ENCODE measurements at places on chromosomes 13 and 19.

DNA sequence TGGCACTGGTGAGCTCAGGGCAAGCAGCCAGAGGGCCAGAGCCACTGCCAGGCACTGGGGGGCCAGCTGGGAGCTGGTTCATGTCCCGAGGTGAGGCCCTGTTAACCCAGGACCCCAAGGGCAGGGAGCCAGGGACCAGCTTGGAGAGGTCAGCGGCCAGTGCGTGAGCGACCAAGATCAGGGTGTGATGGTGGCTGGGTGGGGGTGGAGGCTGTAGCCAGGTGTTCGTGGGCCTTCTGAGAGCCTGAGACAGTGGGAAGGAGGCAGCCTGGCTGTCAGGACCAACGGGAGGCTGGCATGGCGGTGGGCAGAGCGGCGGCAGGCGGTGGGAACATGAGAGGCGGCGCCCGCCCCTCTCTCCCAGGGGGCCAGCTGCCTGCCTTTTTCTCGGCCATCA lies 8.1 kb upstream of the KPTN start:
- peaks cover 2% of the 10 kb centered on the region for H3K36me3 ChIP-seq
- DNase-seq = no peak
- no peak overlapping the region for H3K27ac ChIP-seq
- H3K27me3 ChIP-seq = no peaks in the 10 kb centered on the region
- H3K4me1 ChIP-seq = no peaks in the 10 kb centered on the region

- no peaks in the 10 kb centered on the region for H3K36me3 ChIP-seq
- H3K4me3 ChIP-seq = no peak overlapping the region
- no peak overlapping the region for H3K27ac ChIP-seq
- no peaks in the 10 kb centered on the region for H3K4me1 ChIP-seq
- peak; percentile 91 for DNase-seq
Observed at GRCh38 chr19:46634045-46634655, 1.9 kb downstream of the GNG8 start.

GRCh38 chr13:20977394-20977793 lies 74.8 kb upstream of the XPO4 start:
- H3K4me1 ChIP-seq = no peaks in the 10 kb centered on the region
- H3K27ac ChIP-seq = no peak overlapping the region
- DNase-seq = no peak
- no peak overlapping the region for H3K4me3 ChIP-seq

GRCh38 chr13:31250435-31250834 lies 50.7 kb downstream of the B3GLCT start:
- H3K36me3 ChIP-seq = no peaks in the 10 kb centered on the region
- DNase-seq = no peak
- no peaks in the 10 kb centered on the region for H3K27me3 ChIP-seq
- no peaks in the 10 kb centered on the region for H3K4me1 ChIP-seq
- no peak overlapping the region for H3K27ac ChIP-seq

GRCh38 chr19:18414504-18415177 lies 4.6 kb upstream of the SSBP4 start:
- no peaks in the 10 kb centered on the region for H3K27me3 ChIP-seq
- no peaks in the 10 kb centered on the region for H3K36me3 ChIP-seq
- H3K4me3 ChIP-seq = no peak overlapping the region
- no peak overlapping the region for H3K27ac ChIP-seq

GRCh38 chr19:5103061-5103701 lies 134.3 kb downstream of the KDM4B start:
- H3K27me3 ChIP-seq = no peaks in the 10 kb centered on the region
- peak; percentile 88 for DNase-seq
- no peaks in the 10 kb centered on the region for H3K36me3 ChIP-seq
- no peak overlapping the region for H3K4me3 ChIP-seq

- H3K27me3 ChIP-seq = no peaks in the 10 kb centered on the region
- H3K27ac ChIP-seq = no peak overlapping the region
- H3K36me3 ChIP-seq = no peaks in the 10 kb centered on the region
Observed at GRCh38 chr19:57016076-57016475, 103.7 kb upstream of the USP29 start.

GRCh38 chr19:8455018-8455417 lies 10.2 kb downstream of the HNRNPM start:
- H3K27me3 ChIP-seq = no peaks in the 10 kb centered on the region
- H3K4me3 ChIP-seq = no peak overlapping the region
- peaks cover 6% of the 10 kb centered on the region for H3K36me3 ChIP-seq
- H3K27ac ChIP-seq = no peak overlapping the region

DNA sequence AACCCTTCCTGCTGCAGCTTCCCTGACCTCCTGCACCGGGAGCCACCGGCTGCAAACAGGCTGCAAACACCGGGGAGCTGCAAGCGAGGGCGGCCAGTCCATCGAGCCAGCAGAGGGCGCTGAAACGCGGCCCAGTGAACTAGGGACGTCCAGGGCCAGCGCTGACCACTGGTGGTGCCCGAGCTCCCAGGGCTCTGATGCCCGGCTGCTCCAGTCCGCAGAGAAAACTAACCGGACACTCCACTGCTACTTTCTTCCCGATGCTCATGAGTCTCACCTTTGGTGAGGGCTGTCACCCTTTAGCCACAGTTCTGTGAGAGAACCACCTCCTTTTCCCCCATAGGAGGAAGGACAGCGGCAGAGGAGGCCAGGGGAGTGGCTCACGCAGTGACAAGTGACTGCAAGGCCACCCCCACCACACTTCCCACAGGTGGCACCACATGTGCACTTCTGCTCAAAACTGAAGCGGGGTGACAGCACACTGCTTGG lies 82.8 kb upstream of the MTIF3 start:
- peak; percentile 96 for DNase-seq
- no peaks in the 10 kb centered on the region for H3K4me1 ChIP-seq
- H3K27me3 ChIP-seq = no peaks in the 10 kb centered on the region
- H3K4me3 ChIP-seq = no peak overlapping the region

DNA sequence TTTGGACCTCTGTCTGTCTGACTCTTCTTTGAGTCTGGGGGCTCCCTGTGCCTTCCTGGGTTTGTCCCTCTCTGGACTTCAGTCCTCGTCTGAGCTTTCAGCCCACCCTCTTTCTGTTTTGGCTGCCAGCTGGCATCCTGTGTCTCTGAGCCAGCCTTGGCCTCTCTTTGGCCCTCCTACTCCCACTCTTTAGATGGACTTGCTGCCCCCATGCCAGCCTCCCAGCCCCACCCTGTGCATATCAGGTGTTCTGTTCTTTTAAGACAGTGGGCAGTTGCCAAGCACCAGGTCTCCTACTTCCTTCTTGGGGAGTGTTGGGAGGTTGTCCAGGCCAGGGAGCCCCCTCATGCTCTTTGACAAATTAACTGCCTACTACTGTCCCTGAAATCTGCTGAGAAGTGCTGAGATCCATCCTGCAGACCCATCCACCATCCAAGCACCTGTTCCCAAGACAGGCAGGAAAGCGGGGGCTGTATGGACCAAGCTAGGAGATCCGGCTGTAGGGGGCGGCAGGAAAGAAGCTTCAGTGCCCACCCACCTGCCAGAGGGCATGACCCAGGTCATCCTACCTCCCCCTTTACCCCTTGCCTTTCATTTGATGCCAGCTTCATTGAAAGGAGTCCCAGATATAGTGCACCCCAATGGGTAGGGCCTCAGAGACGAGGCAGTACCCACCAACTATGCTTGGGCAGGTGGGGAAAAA lies 9.6 kb downstream of the CIC start:
- H3K4me3 ChIP-seq = no peak overlapping the region
- no peaks in the 10 kb centered on the region for H3K4me1 ChIP-seq
- H3K27ac ChIP-seq = peak overlapping the region; percentile 89

GRCh38 chr13:90091611-90092010 lies 1255.9 kb upstream of the MIR17HG start:
- no peaks in the 10 kb centered on the region for H3K4me1 ChIP-seq
- H3K36me3 ChIP-seq = no peaks in the 10 kb centered on the region
- H3K27ac ChIP-seq = no peak overlapping the region
- H3K4me3 ChIP-seq = no peak overlapping the region
- H3K27me3 ChIP-seq = no peaks in the 10 kb centered on the region

DNA sequence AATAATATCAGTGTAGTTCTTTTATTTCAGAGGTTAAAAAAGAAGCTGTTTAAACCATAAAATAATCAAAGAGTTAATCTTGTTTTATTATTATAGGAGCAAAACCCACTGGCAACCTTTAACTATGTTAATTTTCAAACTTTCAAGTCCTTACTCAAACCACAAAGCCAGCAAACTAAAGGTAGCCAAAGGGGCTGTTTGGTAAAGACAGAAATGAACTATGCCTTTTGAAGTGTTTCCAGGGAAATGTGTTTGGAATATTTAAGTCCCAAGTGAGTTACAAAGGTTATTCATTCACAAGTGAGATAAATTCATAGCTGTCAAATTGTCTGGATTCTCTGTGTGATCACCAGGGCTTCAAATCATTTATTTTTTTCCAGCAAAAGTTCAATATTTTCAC lies 264.7 kb downstream of the MZT1 start:
- peaks cover 2% of the 10 kb centered on the region for H3K4me1 ChIP-seq
- no peak overlapping the region for H3K4me3 ChIP-seq
- DNase-seq = no peak
- no peaks in the 10 kb centered on the region for H3K27me3 ChIP-seq
- no peaks in the 10 kb centered on the region for H3K36me3 ChIP-seq
- no peak overlapping the region for H3K27ac ChIP-seq

- DNase-seq = no peak
- no peaks in the 10 kb centered on the region for H3K36me3 ChIP-seq
- H3K27me3 ChIP-seq = no peaks in the 10 kb centered on the region
- H3K4me3 ChIP-seq = no peak overlapping the region
- no peaks in the 10 kb centered on the region for H3K4me1 ChIP-seq
Observed at GRCh38 chr13:60152114-60152513, 11.6 kb downstream of the DIAPH3 start.

- H3K27ac ChIP-seq = no peak overlapping the region
- H3K27me3 ChIP-seq = no peaks in the 10 kb centered on the region
- H3K4me1 ChIP-seq = no peaks in the 10 kb centered on the region
- no peak overlapping the region for H3K4me3 ChIP-seq
- H3K36me3 ChIP-seq = no peaks in the 10 kb centered on the region
Observed at GRCh38 chr13:65508745-65509144, 1721.4 kb downstream of the PCDH9 start.

DNA sequence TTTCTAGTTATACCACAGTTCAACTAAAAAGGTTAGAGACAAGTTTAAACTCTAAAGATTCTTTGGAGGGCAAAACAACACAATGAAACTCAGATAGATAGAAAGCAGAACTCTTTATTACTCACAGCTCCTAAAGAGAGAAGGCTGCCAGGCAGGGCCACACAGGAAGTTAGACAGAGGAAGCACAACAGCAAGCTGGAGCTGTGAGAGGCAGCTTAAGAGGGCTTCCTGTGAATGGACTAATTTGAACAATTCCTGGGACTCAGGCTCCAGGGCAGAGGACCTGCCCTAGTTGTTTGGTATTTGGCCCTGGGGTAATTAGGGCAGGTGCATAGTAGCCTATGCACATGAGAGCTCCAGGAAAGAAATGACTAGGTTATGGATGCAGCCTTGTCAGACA lies 803.6 kb downstream of the DIAPH3 start:
- H3K27ac ChIP-seq = no peak overlapping the region
- H3K4me3 ChIP-seq = no peak overlapping the region
- DNase-seq = no peak
- no peaks in the 10 kb centered on the region for H3K4me1 ChIP-seq
- peaks cover 1% of the 10 kb centered on the region for H3K27me3 ChIP-seq

- no peak overlapping the region for H3K4me3 ChIP-seq
- no peaks in the 10 kb centered on the region for H3K4me1 ChIP-seq
- H3K27ac ChIP-seq = no peak overlapping the region
- H3K36me3 ChIP-seq = no peaks in the 10 kb centered on the region
- H3K27me3 ChIP-seq = no peaks in the 10 kb centered on the region
Observed at GRCh38 chr13:30569901-30570576, 47.7 kb upstream of the USPL1 start.

GRCh38 chr13:99959540-99960230 lies 11.9 kb downstream of the ZIC5 start:
- DNase-seq = no peak
- no peak overlapping the region for H3K27ac ChIP-seq
- no peaks in the 10 kb centered on the region for H3K4me1 ChIP-seq
- H3K27me3 ChIP-seq = no peaks in the 10 kb centered on the region
- H3K36me3 ChIP-seq = no peaks in the 10 kb centered on the region

DNA sequence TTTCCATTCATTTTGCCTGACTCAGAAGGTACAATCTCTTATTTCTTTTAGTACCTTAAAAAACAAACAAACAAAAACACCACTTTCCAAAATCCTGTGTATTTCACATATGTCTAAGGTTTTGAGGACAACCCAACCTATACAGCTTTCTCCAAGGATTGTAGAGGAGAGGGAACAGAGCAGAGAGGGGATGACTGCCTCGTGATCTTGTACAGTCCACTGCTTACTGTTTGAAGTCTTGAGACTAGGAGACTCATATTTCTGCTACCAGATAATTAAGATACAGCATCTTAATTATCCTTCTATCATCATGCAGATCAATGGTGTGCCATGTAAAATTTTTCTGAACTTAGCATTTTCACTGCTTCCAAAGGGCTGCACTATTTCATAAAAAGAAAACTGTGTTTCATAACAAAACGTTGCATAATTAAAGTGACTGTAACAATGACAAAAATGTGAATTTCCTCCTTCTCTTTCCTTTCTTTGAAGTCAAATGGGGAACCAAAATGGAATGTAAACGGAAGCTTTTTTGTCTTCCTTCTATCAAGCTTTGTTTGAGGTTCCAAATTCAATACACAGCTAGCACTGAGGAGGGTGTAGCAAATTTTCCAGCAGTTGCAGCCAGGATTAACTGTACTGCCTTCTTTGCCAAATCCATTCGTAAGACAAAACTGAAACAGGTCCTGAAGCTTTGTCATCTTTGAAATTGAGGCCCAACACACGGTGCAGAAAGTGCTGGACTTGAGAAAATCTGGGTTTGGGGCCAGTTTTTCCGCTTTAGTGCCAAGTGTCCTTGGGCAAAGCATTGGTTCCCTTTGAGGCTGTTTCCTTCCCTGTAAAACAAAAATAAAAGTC lies 34.9 kb upstream of the RCBTB2 start:
- H3K4me3 ChIP-seq = no peak overlapping the region
- H3K27me3 ChIP-seq = no peaks in the 10 kb centered on the region
- H3K4me1 ChIP-seq = peaks cover 2% of the 10 kb centered on the region
- no peaks in the 10 kb centered on the region for H3K36me3 ChIP-seq

- no peaks in the 10 kb centered on the region for H3K27me3 ChIP-seq
- H3K27ac ChIP-seq = no peak overlapping the region
- DNase-seq = no peak
- H3K4me3 ChIP-seq = no peak overlapping the region
- H3K4me1 ChIP-seq = no peaks in the 10 kb centered on the region
- no peaks in the 10 kb centered on the region for H3K36me3 ChIP-seq
Observed at GRCh38 chr13:66723576-66723975, 506.6 kb downstream of the PCDH9 start.

Data from aorta (tissue), 5 donors.